ENCODE measurements at places on chromosomes 7 and 10.

DNA sequence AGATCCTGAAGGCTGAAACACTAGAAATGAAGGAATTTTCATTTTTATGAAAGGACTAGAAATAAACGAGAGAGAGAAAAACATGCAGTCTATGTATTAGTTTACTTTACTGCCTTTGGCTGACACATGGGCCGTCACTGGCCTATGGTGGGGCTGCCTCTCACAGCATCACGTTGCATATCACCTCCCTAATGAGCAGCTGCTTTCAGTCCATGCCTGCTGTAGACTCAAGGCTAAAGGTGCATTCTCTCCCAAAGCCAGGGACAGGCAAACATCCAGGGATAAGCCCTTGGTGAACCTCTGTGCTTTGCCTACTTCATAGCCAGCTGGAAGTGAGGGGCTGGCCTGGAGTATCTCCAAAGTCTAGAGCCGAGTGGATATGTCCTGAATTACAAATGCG lies 359.4 kb downstream of the GPAM start:
- no peak for DNase-seq

GRCh38 chr10:7408291-7409044 lies 2.4 kb downstream of the SFMBT2 start:
- DNase-seq: peak; percentile 55

DNA sequence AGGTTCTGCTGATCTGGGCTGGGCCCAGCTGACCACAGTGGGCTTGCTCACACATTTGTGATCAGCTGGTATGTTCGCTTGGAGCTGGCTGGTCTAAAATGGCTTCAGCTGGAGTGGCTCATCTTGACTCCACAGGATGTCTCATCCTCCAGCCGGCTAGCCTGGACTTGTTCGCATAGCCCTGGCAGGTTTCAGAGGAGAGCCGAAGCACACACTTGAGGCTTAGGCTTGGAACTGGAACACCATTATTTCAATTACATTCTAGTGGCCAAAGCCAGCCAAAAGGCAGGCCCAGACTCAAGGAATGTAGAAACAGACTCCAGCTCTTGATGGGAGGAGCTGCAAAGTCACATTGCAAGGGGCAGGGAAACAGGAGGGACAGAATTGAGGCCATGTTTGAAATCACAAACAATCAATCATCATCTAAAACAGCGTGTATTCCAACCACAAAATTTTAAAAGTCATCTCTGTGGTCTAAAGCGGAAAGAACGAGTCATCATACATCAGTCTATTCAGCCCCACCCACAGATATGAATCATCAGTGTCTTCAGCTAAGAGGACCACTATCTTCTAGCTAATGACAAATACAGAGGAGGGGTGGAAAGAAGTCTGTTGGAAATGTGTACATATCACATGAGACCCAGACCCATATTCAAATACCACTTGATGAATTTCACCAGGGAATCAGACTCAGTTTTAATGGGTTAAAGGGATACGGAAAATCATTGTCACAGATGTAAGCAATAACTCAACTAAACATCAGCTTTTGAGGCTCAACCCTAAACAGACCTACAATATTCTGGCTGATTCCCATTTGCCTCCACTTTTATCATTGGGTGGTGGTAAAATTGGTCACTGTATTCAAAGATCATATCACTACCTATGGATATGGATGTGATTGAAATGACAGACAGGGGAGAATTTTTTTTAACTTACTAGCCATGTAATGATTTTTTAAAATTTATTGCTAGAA lies 139.0 kb upstream of the MKLN1 start:
- DNase-seq: no peak

DNA sequence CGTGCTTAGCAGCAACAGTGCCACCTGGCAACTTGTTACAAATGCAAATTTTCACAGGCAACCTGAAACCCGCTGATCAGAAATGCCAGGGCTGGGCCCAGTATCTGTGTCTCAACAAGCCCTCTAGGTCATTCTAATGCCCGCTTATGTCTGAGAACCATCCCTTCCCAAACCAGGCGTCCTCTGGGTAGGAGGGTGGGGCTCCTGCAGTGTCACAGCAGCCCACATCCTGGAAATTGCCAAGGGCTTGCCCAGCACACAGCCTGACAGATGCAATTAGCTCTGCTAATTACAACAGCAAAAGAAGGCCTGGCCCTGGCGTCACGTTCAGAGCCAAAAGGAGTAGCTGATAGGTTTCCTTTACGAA lies 15.9 kb downstream of the ITPRIP start:
- DNase-seq: no peak

DNA sequence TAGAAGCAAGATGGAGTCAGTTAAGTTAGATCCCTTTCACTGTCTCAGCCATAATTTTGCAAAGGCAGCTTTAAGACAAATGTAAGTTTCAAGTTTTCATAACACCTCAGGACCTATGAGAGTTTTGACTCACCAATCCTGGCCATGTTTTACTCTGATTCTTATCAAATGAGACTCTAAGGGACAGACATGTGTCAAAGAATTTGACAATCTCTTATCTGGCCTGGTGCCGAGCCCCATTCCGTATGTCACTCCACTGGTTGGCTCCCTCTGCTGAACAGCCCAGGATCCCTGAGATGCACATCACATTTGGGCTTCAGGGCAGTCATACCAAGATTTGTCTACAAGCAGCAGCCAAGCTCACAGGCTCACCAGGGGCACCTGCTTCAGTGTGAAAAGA lies 187.6 kb upstream of the STK17A start:
- no peak for DNase-seq

- no peak for DNase-seq
Measured at GRCh38 chr7:23001610-23002009, 12.3 kb downstream of the HYCC1 start.

GRCh38 chr7:92751902-92752901 lies 84.2 kb downstream of the CDK6 start:
- DNase-seq: no peak

DNA sequence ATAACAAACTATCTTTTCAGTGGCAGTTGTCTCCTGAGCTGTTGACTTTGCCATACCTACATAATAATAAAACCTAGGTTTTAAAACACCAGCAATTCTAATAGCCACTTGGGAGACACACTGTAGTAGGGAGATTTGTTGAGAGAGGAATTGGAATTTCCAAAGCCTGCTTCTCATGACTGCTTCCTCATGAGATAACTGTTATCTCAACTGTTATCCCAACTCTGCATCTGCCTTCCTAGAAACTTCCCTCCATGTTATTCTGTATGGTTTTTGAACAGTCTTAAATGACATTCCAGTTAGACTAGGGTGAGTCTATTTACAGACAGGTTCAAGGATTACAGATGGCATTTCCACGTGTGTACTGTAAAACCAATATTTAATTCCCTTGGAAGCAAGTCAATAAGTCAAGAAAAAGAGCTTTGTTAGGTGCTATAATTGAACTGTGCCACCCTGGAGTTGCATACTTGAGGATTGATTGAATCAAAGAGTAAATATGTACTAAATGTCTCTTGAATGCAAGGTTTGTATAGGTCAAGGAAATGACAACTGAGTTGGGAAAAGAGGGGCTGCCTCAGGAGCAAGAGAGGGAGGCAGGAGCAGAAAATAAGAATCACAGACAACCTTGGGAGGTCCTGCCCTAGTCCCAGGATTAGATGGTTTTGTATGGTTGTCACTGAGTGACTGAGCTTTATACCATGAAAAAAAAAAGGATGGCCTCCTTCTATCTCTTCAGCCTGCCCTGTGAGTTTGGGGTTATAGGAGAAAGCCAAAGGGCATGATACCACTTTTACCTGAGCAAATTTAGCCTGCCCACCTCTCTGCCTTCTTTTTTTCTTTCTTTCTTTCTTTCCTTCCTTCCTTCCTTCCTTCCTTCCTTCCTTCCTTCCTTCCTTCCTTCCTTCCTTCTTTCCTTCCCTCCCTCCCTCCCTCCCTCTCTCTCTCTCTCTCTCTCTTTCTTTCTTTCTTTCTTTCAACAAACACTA lies 9.9 kb upstream of the TM9SF3 start:
- DNase-seq: no peak

- no peak for DNase-seq
Measured at GRCh38 chr7:128221929-128222403, 19.1 kb upstream of the LEP start.

- DNase-seq: no peak
Measured at GRCh38 chr7:48416327-48416908, 245.2 kb downstream of the ABCA13 start.

GRCh38 chr7:94856643-94857042 lies 50.8 kb upstream of the PPP1R9A start:
- no peak for DNase-seq

GRCh38 chr10:84337199-84337598 lies 8.8 kb downstream of the CCSER2 start:
- no peak for DNase-seq

DNA sequence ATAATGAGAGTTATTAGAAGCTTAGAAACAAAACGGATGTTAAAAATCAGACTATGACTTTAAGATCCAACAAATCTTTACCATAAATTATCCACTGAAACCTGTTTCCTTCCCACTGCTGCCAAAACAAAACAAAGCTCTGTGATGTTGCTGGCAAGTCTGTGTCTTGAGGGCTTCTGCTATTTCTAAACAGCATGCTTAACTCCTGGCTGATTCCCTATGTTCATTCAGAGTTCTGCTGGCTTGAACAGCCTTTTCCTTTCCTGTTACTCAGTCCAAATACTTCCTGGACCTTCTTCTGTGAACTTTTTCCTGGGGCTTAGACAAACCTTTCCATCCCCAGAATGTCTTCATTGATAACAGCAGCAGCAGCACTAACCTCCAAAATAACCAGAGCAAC lies 448.1 kb downstream of the SORCS1 start:
- DNase-seq: no peak

GRCh38 chr7:126440542-126440941 lies 812.2 kb downstream of the GRM8 start:
- no peak for DNase-seq

DNA sequence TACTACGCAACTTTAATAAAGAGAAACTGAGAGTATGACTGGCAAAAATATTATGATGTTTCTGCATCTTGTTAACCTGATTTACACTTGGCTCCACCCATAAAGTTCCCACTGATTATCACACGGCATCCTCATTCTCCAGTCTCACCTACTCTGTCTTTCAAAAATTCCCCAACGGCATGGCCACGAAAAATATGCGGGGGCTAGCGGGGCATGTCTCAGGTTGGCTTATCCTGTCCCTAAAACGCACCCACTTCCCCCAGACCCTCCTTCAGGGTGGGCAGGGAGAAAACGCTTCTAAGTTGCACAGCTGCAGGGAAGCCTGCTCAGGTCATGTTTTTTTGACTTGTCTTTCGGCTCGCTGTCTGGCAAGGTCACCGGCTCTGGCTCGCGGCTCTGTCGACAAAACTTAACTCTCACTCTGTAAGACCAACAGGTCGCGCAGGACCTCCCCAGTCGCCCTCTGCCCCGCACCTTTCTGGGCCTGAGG lies 3.8 kb downstream of the CDK6 start:
- no peak for DNase-seq

- no peak for DNase-seq
Measured at GRCh38 chr7:3333861-3334260, 32.8 kb downstream of the SDK1 start.

GRCh38 chr10:65033957-65034356 lies 1512.8 kb downstream of the REEP3 start:
- DNase-seq: no peak
